ENCODE measurements at places on chromosomes 7 and 10.
A peak's percentile ranks its signal among the peaks of the same experiment; 100 is the strongest.

- no peaks in the 10 kb centered on the region for H3K36me3 ChIP-seq
- no peak for DNase-seq
- H3K4me3 ChIP-seq, result no peak overlapping the region
- H3K27me3 ChIP-seq, result no peaks in the 10 kb centered on the region
- no peaks in the 10 kb centered on the region for H3K4me1 ChIP-seq
Measured at GRCh38 chr10:44723082-44723481, 188.1 kb upstream of the TMEM72 start.

DNA sequence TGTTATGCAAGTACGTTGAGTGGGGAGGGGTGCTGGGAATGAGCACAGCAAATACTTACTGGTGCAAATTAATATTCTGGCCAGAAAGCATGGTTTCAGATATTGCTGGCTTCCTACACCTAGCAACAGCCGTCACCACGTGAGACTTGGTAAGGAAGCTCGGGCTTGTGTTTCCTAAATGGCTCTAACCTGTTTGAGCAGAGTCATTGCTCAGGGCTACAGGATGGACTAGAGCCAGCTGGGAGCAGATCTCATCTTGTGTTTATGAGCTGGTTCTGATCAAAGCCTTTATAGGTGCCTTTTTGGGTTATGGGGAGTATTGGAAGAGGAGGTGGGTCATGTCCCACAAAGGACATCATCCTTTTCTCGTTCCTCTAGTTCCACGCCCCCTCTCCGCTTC lies 200.3 kb downstream of the BUB3 start:
- peaks cover 3% of the 10 kb centered on the region for H3K27me3 ChIP-seq
- no peak for DNase-seq
- H3K4me1 ChIP-seq, result no peaks in the 10 kb centered on the region
- no peaks in the 10 kb centered on the region for H3K36me3 ChIP-seq
- no peak overlapping the region for H3K4me3 ChIP-seq
- H3K27ac ChIP-seq, result no peak overlapping the region

- H3K36me3 ChIP-seq, result peaks cover 8% of the 10 kb centered on the region
- no peak overlapping the region for H3K27ac ChIP-seq
- no peaks in the 10 kb centered on the region for H3K27me3 ChIP-seq
- DNase-seq, result no peak
- no peak overlapping the region for H3K4me3 ChIP-seq
Measured at GRCh38 chr7:75922966-75923603, 8.1 kb downstream of the POR start.

- H3K4me3 ChIP-seq, result no peak overlapping the region
- peaks cover 4% of the 10 kb centered on the region for H3K4me1 ChIP-seq
- no peak for DNase-seq
- no peaks in the 10 kb centered on the region for H3K36me3 ChIP-seq
- peaks cover 70% of the 10 kb centered on the region for H3K27me3 ChIP-seq
Measured at GRCh38 chr10:90860790-90861189, 3.0 kb upstream of the HTR7 start.

DNA sequence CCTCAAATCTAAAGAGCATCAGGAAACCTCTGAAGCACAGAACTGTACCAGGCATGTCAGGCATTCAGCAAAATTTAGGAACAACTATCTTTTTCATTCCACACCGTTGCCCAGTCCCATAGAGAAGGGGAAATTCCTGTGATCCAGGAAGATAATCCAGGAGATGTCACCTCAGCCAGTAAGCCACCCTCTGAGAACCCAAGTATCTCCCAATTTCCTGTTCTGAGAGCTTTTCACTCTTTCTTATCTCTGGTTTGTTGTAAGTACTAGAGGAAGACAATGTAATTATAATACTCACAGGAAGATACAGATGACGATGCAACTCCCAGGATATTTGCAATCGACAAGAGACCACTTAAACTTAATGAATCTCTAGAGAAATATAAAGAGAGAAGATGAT lies 97.1 kb downstream of the TSPAN12 start:
- H3K36me3 ChIP-seq, result no peaks in the 10 kb centered on the region
- H3K4me3 ChIP-seq, result no peak overlapping the region
- H3K4me1 ChIP-seq, result no peaks in the 10 kb centered on the region
- H3K27ac ChIP-seq, result no peak overlapping the region
- H3K27me3 ChIP-seq, result no peaks in the 10 kb centered on the region

DNA sequence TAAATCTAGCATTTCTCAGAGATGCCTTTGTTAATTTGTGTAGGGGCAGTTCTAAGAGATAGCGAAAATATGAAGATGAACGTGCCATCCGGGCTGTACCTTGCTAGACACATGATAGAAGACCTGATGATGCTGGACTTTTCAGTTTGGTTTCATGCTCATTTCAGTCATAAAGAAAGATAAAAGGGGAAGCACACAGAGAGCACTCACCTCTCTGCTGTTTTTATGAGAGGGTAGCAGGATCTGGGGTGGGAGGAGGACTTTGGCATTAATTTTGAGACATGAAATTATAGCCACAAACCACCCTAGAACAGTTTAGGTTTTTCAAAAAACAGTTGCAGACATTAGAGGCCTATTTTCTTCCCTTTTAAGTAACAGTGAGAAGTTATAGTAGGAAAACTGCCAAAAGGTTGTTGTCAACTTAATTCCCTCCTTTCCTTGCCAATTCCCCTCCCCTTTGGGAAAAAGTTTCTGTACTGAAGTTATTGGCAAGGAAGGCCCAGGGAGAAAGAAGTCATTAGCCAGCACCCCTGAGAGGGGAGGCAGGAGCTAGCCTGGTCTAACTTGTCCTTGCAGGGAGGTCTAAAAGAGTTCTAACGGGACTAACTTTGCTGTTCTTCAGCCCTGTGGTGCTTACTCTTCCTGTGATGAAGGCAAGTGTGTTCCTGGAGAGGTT lies 2.6 kb downstream of the ST7 start:
- H3K27me3 ChIP-seq, result peaks cover 17% of the 10 kb centered on the region
- H3K4me1 ChIP-seq, result peaks cover 14% of the 10 kb centered on the region
- no peak overlapping the region for H3K4me3 ChIP-seq
- DNase-seq, result no peak

GRCh38 chr10:127117125-127117524 lies 79.3 kb downstream of the INSYN2A start:
- peaks cover 3% of the 10 kb centered on the region for H3K4me1 ChIP-seq
- DNase-seq, result peak; percentile 84
- no peak overlapping the region for H3K4me3 ChIP-seq
- no peaks in the 10 kb centered on the region for H3K27me3 ChIP-seq
- no peaks in the 10 kb centered on the region for H3K36me3 ChIP-seq

GRCh38 chr7:120867932-120868331 lies 10.0 kb upstream of the TSPAN12 start:
- H3K27ac ChIP-seq, result no peak overlapping the region
- H3K4me1 ChIP-seq, result no peaks in the 10 kb centered on the region
- H3K36me3 ChIP-seq, result no peaks in the 10 kb centered on the region
- H3K27me3 ChIP-seq, result peaks cover 13% of the 10 kb centered on the region

Data from activated CD4-positive, alpha-beta T cell treated with anti-CD3 and anti-CD28 coated beads, Interleukin-2, amount 10 ng/mL, durations not matched to agents 24 days and 14 days (primary cell).